Common myeloid progenitor, CD34-positive (primary cell): ENCODE measurements at places on chromosomes 12 and 14.

DNA sequence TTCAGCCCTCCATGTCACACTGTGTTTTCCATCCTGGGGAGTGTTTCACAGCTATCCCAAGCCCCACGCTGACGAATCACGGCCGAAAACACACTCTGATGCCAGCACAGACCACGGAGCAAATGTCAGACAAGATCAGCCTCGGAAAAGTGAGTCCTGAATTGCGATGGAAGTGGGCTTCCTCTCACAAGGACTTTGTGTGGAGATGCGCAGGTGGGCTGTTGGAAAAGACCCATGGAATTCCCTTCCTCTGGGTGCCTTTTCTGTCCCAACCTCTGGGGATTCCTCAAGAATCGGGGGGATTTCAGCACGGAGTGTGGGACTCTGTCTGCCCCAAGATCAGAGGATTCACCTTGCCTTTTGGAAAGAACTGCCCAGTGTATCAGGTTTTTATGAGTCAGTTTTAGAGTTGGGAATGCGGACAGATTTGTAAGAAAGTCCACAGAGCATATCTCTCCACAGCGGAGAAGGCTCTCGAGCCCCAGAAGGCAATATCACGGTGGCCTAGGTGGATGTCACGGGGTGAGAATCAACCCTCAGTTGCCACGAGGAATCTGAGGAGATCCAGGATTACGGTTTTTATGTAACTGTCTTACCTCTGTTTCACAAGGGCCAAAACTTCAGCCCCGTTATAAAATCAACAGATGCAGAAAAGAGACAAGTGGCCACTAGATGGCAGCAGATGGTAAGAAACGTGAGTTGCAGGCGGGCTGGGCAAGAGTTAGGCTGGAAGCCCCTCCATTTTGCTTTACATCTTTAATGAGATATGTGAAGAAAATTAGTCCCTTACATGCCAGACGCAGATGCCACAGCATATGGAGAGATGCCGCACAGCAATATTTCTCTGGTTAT, 201.9 kb downstream of the DAD1 start:
- DNase-seq, result peak; percentile 82

- no peak for DNase-seq
Measured at GRCh38 chr14:62689733-62690132, 355.5 kb downstream of the KCNH5 start.

DNA sequence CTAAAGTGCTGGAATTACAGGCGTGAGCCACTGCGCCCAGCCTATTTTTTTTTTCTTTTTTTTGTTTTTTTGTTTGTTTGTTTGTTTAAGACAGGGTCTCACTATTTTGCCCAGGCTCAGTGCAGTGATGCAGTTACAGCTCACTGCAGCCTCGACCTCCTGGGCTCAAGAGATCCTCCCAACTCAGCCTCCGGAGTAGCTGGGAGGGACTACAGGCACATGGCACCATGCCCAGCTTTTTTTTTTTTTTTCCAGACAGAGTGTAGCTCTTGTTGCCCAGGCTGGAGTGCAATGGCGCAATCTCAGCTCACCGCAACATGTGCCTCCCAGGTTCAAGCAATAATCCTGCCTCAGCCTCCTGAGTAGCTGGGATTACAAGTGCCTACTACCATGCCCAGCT, 5.8 kb upstream of the ITFG2 start:
- no peak for DNase-seq

DNA sequence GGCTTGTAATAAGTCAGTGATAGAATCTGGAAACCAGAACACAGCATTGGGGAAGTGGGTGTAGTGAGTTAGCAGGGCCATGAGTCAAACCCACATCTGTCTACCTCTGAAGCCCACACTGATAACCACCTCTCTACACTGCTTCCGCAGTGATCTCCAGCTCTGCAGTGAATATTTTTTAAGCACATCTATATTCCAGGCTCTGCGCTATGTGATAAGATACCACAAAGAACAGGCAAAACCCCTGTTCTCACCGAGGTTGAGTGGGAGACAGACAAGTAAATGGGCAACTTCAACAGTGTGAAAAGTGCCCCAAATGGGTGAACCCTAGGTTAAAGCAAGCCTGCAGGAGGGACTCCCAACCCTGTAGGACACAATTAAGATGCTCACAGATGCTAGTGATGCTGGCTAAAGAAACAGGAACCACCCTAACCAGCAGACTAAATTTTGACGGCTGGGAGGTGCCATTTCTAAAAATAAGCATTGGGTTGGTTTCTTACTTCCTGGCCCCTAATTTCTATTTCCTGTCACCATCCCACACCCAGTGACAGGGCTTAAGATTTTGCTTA, 375.0 kb downstream of the DPF3 start:
- peak; percentile 87 for DNase-seq

DNA sequence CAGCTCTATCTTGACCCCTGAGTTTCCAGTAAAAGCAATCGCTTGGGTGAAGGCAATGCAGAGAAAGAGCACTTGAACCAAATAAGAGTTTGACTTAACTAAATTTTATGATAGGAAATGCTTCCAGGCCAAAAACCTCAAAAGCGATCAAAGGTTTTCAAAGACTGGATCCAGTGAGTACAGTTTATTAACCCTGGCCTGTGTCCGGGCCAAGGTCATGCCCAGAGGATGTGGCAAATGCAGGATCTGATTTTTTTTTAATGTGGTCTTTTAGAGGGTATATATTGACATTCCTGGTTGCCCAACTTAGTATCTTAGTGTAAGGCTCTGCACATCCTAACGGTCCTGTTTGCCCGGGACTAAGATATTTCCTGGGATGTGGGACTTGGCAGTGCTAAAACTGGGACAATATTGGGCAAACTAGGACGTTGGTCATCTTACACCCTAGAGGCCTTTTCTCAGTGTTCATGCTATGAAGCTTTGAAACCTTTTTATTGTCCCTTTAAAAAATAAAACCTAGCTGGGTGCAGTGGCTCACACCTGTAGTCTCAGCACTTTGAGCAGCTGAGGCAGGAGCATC, 40.1 kb upstream of the TMED10 start:
- no peak for DNase-seq

DNA sequence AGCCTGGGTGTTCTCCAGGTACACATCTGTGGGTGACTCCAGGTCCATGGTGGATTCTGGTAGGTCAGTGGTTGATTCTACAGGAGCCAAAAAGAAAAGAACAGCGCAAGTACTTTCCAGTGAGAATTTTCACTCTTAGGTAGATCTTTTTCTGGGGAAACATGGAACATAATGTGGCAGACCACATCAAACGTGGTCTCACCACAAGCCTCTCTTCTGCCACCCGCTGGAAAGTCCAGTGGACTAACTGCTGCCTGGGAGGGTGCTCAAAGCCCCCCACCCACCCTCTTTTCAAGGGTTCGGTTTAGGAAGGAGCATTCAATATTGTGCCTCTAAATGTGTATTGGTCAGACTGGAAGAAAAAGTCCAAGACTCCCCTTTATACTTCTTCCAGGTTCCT, 36.1 kb upstream of the PRB2 start:
- no peak for DNase-seq

DNA sequence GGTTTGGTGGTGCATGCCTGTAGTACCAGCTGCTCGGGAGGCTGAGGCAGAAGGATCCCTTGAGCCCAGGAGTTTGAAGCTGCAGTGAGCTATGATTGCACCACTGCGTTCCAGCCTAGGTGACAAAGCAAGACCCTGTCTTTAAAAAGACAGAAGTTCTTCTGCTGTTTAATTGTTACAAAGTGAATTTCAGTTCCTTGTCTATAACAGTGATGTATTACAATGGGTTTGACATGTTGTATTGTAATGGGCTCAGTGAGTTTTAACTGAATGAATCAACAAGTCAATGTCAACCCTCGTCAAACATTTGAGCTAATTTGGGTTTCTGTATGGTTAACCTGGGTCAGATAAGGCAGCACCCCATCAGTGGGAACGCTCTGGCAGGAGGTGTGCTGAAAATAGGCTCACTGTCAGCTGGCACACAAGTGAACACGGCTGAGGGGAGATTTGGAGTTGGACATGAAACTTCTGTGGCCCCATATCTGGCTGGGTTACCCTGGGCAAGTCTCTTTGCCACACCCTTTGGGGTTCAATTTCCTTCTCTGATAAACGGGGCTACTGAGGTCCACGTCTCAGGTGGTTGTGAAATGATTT, 14.0 kb upstream of the TRPV4 start:
- no peak for DNase-seq

- no peak for DNase-seq
Measured at GRCh38 chr14:47949006-47949405, 273.6 kb upstream of the MDGA2 start.
